ENCODE measurements at places on chromosomes 16 and 17.

- peak; percentile 27 for DNase-seq
These were observed 588.7 kb downstream of the CDH13 start for GRCh38 chr16:83215406-83216001.

GRCh38 chr16:59090541-59090940 lies 356.4 kb upstream of the GOT2 start:
- no peak for DNase-seq

- no peak for DNase-seq
These were observed 7.6 kb downstream of the SLC46A1 start for GRCh38 chr17:28398280-28398981.

DNA sequence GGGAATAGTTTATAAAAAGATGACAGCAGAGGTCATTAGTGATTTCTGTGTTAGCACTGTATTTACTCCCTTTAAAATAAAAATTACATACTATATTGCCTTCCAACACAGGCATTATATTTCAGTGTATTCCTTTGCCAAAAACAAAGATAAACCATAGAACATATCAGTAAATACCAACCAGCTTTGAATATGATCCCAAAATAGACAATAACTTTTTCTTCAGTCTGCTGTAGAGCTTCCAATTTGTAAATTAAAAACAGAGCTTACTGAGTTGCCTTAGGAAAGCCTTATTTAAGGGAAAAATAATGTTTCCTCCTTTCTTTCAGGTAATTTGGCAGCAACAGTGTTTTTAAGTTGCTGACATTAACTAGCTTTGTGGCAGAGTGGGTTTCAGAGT lies 352.1 kb upstream of the TBX2 start:
- DNase-seq = no peak

DNA sequence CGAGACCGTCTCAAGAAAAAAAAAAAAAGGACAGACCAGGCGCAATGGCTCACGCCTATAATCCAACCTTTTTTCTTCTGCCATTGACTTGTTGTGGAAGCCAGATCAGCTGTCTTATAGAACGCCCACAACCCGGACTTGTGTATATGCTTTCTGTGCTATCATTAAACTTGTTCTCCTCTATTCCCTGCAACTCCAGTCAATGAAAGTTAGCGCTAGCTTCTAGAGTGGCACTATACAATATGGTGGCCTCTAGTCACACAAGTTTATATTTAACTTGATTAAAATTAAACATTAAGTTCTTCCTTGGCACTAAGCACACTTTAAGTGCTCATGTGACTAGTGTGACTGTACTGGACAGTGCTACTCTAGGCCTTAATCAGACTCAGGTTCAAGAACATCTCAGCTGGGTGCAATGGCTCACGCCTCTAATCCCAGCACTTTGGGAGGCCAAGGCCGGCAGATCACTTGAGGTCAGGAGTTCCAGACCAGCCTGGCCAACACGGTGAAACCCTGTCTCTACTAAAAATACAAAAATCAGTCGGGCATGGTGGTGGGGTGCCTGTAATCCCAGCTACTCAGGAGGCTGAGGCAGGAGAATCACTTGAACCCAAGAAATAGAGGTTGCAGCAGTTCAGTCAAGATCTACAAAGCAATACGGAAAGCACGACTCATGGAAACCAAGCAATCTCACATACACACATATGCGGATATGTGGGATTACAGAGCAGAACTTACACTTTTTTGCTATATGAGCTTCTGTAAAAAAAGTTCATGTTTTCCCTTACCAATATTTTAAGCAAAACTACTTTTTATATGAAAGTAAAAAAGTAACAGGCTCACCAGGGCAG lies 18.8 kb upstream of the GLG1 start:
- no peak for DNase-seq

DNA sequence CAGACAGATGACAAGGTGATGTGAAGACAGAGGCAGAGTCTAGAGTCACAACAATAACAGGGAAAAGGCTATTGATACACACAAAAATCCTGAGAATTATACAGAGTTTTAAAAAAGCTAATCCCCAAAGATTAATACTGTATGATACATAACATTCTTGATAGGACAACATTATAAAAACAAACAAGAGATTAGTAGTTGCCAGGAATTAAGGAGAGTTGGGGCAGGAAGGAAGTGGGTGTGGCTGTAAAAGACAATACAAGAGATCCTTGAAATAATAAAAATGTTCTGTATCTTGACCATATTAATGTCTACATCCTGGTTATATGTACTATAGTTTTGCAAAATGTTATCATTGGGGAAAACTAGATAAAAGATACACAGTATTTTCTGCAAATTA lies 309.5 kb upstream of the PMFBP1 start:
- no peak for DNase-seq

- peak; percentile 21 for DNase-seq
These were observed 1.6 kb downstream of the MRM1 start for GRCh38 chr17:36602924-36603384.

- no peak for DNase-seq
These were observed 134.4 kb upstream of the NLRP1 start for GRCh38 chr17:5718726-5719125.

GRCh38 chr17:14950216-14950615 lies 314.9 kb downstream of the PMP22 start:
- no peak for DNase-seq

DNA sequence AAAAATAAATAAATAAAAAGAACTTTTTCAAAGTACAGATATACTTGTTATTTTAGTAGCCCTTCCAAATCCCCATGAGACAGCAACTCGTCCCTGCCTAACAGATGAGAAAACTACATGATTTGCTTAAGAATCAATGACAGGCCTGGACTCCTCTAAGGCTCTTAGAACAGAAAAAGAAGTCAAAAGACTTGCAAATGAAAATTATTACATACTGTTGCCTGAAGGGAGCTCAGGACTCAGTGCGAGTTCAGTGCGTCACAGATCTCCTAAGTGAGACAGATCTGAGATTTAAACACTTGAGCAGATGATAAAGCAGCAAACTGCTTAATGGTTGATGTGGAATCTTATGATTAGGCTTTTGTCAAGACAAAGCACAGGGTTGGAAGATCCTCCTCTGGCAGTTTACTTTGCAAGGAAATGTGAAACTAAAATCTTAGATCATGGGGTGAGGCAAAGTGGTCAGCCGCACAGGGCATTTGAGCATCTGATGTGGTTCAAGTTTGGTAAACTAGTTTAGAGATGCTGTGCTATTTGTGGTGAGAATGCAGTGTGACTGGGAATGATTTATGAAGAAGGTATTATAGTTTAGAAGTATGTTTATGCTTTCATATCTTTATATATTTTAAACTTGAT lies 138.1 kb downstream of the TRIM37 start:
- DNase-seq = no peak

DNA sequence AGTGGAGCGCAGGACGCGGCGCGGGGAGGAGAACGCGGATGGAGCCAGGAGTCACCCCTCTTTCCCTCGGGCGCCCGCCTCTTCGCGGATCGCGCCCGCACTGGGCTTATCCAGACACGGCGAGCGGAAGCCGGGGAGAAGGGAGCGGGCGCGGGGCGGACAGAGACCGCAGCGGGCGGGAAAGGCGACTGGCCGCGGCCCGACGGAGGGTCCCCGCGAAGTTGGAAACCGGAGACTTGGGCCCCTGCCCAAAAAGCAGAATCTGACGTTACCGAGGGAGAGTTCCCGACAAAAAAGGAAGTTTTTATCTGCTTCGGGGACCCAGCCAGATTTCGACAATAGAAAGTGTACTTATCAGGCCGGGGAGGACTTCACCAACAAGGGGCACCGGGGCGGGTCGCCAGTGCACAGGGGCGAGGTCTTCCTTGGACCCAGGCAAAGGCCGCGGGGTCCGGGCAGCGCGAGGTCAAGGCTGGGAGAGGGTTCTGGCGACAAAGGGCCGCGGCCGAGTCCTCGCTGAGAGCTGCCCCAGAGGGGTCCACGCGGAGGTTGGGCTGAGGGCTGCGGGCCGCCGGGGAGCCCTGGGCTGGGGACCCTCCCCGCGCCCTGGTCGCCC lies 519 bp downstream of the ST6GALNAC2 start:
- no peak for DNase-seq
